ENCODE measurements at places on chromosomes 5 and 9.
A peak's percentile ranks its signal among the peaks of the same experiment; 100 is the strongest.

DNA sequence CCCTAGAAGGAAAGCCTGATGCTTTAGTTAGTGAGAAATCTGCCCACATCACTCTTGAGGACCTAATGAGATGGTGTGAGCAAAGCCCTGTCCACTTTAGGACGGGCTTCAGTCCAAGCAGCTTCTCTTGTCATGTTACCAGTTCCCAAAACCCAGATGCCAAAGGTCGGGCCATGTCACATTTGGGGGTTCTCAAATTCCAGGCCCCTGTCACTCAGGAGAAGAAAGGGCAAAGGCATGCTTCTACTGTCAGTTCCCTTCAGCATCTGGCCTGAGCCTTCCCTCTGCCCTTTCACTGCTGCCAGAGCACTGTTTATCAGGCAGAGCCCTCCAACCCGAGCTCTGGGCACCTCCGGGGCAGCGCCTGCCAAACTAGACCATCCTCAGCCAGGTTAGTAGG lies 556.0 kb downstream of the BNC2 start:
- no peak for DNase-seq

DNA sequence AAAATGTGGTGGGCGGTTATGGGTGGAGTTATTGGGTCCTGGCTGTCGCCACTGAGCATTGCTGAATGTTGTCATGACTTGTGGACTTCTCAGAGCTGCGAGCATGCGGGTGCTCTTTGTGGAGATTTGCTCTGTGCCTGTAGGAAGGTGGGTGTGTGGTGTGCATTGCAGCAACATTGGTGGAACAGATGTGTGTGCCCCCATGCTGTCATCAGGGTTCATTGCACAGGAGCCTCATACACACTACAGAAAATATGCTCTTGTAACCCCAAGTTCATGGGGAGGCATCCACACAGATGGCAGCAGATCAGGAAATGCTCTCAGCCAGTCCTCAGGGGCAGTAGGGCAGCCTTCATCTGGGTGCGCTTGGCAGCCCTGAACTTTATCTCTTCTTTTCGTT lies 55.9 kb upstream of the PHF2 start:
- no peak for DNase-seq

GRCh38 chr5:107063511-107063910 lies 607.2 kb downstream of the EFNA5 start:
- DNase-seq = no peak

DNA sequence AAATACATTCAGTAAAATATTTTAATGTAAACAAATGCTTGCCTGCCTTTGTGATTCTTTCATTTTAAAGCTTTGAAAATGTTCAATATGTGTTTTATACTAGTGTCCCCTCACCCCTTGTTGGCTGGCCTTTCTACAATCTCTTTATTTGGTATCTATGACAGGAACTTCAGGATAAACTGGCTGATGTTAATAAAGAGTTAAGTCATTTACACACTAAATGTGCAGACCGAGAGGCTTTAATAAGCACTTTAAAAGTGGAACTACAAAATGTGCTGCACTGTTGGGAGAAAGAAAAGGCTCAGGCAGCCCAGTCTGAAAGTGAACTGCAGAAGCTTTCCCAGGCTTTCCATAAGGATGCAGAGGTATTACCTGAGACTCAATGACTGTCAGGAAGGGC lies 171.8 kb downstream of the CCDC171 start:
- DNase-seq = no peak

GRCh38 chr9:117231012-117231411 lies 183.8 kb downstream of the ASTN2 start:
- no peak for DNase-seq

DNA sequence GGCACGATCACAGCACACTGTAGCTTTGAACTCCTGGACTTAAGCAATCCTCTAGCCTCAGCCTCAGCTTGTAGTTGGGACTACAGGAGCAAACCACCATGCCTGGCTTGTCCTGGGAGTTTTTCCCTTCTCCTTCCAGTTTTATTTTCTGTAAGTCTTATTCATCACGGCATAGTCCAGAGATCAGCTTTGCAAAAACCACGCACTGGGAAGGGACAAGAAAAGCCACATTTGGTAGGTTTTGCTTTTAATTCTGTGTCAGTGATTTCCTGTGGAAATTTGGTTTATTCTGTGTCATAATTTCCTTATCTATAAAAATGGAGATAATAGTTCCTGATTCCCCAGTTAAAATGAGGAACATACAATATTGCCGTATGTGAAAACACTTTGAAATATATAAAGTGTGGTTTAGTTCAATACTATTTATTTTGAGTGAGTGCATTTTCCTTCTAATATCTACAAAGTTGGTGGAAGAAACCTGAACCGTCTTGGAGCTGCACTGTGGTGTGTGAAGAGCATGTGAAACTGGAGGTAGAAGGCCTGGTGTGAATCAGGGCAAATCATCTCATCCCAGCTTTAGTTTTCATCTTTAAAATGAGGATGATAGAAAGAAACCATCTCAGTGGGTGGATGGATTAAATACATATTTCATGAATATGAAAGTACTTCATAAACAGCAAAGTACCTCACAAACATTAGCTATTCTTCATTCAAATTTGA lies 92.8 kb upstream of the ELL2 start:
- no peak for DNase-seq

- DNase-seq = no peak
Observed at GRCh38 chr5:81717226-81717625, 33.7 kb downstream of the SSBP2 start.

DNA sequence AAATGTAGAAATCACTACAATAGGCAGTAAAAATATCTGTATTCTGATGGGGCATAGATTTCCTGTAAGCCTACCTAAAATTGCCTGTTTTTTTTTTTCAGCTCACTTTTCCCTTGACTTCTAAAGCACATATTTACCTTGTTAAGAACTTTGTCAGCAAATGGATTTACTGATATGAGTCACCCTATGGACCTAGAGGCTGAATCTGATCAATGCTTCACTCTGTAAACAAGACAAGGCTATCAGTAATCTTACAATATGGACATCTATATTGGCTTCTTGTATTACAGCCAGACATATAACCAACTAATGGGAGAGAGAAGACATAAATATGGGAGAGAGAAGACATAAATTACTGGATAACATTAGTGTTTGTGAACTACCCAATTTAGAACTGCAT lies 792.7 kb upstream of the CHD1 start:
- no peak for DNase-seq

GRCh38 chr5:79963261-79964061 lies 27.6 kb downstream of the MTX3 start:
- DNase-seq = no peak

DNA sequence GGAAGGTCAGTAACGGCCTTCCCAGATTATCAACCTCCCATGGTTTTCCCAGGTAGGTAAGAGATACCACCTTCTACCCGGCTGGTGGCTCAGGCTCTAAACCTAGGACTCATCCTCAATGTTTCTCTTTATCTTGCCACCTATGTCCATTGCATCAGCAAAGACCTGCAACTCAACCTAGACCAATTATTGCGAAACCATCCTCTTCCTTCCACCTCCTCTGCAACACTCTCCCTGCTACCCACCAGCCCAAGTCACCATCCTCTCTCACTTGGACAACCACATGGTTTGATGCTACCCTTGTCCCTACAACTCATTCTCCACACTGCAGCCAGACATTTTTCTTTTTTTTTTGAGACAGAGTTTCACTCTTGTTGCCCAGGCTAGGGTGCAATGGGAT lies 65.4 kb upstream of the GDNF start:
- no peak for DNase-seq

GRCh38 chr9:76177931-76178330 lies 216.3 kb downstream of the RFK start:
- DNase-seq = no peak

GRCh38 chr9:37410969-37411785 lies 11.3 kb upstream of the GRHPR start:
- DNase-seq = no peak

- no peak for DNase-seq
Observed at GRCh38 chr9:111805830-111806241, 11.1 kb upstream of the SHOC1 start.

- no peak for DNase-seq
Observed at GRCh38 chr5:122755783-122756182, 19.1 kb upstream of the SNX2 start.

GRCh38 chr5:177339107-177339638 lies 12.3 kb downstream of the LMAN2 start:
- DNase-seq = no peak

- DNase-seq = no peak
Observed at GRCh38 chr5:76690704-76691466, 25.0 kb upstream of the F2R start.

- no peak for DNase-seq
Observed at GRCh38 chr9:109166771-109167601, at the start of gene FRRS1L. FRRS1L (minus strand) TSS chr9:109167249; CDS start chr9:109167138, 111 bp downstream.

DNA sequence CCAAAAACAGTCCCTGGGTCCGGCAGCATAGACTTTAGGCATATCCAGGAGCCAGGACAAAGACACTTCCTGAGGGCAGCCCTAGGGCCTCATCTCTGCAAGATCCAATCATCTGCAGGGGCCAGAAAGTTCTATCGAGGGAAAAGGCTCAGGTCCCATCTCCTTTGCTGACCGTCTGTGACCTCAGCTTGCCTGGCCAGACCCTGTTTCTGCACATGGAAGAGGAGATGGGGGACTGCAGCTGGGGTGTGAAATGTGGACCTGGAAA lies 51.0 kb upstream of the FCN1 start:
- DNase-seq = no peak

DNA sequence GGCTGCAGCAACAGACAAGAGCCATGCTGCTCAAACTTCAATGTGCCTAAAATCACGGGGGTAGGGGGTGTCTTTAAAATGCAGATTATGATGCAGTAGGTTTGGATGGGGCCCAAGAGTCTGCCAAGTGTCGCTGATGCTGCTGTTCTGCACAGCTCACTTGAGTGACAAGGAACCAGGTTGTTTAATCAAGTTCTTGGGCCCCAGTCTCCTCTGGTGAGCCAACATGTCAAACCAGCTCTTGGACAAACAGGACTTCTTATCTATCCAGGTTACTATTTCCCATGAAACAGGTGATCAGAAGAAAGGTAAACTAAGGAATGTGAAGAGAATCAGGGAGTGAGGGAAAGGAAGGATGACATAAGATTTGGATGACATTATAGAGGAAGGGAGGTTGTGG lies 78.0 kb downstream of the APBA1 start:
- no peak for DNase-seq

- DNase-seq = peak; percentile 57
Observed at GRCh38 chr9:131708226-131709002, 31.5 kb downstream of the RAPGEF1 start.

- DNase-seq = no peak
Observed at GRCh38 chr5:176676361-176676824, 29.1 kb downstream of the TSPAN17 start.

DNA sequence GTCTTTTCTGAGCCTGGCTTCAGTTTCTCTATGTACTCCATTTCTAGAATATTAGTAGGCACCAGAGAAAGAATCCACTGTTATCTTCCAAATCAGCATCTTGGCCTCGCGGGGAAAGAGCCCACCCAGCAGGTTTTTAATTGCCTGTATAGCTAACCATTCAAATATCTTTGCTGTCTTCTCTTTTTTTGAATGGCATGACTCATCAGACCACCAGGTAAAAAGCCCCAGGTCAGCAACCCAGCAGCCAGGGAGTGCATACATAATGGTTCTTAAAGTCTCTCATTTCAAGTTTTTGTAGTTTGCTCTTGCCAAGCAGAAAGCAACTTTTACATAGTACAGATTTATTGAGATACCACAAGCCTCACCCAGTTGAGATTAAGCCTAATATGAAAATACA lies 50.7 kb downstream of the TMEM167A start:
- DNase-seq = no peak

- DNase-seq = peak; percentile 53
Observed at GRCh38 chr5:54304040-54304439, 6.3 kb downstream of the ARL15 start.

- DNase-seq = no peak
Observed at GRCh38 chr9:36191290-36191645, 547 bp downstream of the CLTA start.

GRCh38 chr5:75545131-75545530 lies 33.4 kb downstream of the POLK start:
- DNase-seq = no peak

- no peak for DNase-seq
Observed at GRCh38 chr5:77867914-77868313, 91.8 kb upstream of the TBCA start.

- DNase-seq = no peak
Observed at GRCh38 chr5:178664141-178664540, 37.3 kb upstream of the CLK4 start.

DNA sequence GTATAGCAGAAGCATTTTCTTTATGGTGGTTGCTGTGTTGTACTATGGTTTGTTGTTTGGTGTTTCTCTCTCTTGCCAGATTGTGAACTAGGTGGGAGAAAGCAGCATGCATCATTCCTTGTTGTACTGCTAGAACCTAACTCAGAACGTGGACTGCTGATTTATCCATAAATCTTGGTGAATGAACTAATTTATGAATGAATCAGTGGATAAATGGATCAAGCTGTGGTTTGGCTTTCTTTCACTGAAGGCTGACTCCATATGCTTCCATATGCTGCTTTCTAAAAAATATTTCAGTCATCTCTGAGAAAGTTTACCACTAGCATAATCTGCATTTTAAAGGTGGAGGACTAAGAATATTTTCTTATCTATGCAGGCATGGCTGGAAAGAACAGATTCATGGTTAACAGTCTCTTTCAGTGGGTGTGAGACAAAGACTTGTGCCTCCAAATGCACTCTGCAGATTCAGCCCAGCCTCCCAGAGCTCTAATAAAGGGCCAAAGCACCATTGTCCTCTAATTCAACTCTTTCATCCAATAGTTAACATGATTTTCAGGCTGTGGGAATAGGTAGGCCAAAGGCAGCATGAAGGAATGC lies 237.7 kb downstream of the SH3GL2 start:
- DNase-seq = no peak

- DNase-seq = no peak
Observed at GRCh38 chr5:34047143-34047542, 4.1 kb upstream of the C1QTNF3 start.

DNA sequence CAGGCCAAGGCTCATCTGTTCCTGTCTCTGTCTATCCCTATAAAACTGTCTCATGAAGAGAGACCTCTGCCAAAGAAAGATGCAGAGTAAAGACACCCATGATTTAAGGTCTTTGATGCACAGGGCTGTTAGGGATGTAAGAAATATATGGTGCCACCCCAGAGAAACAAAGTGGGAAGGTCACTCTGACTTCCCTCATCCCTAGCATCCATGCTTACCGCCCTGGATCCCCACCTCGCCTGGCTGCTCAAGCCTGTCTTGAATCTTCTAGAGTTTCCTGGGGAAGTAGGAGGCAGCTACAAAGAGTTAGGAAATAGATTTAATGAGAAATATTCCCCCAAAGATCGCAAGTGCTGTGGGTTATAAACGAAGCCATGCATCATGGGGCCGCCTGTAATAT lies 349.2 kb downstream of the SLIT3 start:
- no peak for DNase-seq

All from AML-193 (cell line).